ENCODE measurements at places on chromosomes 2 and 18. TPM values are rescaled to one million over a fixed set of nuclear protein-coding genes. Genes with fewer than 3 reads are reported as not detected.

B3GNT7 gene
- total RNA-seq = 52.9 TPM

KLHL30 gene
- total RNA-seq = 0.04 TPM

AOX1 gene
- 7.6 TPM for total RNA-seq

ZNF532 gene
- 71.6 TPM for total RNA-seq

CLK1 gene
- 14.7 TPM for total RNA-seq

COPS7B gene
- total RNA-seq = 43.4 TPM

EVA1A gene
- 7.4 TPM for total RNA-seq

Measured in H7 (cell line).